ENCODE measurements at places on chromosomes 7 and 10.

DNA sequence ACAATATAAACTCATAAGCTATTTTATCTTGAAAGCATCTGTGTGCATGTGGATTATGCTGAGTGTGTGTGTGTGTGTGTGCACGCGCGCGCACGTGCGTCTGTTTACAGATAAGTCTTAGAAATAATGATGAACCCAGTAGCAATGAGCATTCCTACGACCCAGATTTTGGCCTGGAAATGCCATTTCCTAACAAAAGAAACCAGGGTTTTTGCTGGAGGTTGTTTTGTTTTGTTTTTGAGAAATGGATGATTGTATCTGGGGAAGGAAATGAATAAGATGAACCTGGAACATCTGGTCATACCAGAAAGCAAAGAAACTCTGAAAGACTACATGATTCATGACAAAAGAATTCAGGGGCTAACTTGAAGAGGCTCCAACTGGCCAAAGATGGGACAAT, 22.1 kb upstream of the LMOD2 start:
- no peak for DNase-seq

- DNase-seq, result no peak
These were observed 56.1 kb downstream of the ZNF727 start for GRCh38 chr7:64101126-64101942.

DNA sequence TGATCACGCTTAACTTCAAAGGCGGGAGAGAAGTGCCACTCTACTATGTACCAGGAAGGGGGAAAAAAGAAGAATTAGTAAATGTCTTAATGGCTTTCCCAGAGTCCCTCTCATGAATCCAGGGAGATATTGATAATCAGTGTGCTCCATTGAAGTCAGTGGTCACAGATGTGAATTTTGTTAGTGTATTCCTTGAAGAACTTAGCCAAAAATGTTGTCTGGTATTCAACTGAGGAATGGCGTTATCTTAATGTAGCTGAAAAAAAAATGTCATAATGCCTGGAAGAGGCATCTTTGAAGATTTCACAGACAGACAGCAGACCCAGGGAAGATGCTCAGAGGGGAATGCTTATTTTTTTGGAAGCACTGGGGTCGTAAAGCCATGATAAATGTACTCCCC, 250.4 kb downstream of the WDR11 start:
- DNase-seq, result no peak

DNA sequence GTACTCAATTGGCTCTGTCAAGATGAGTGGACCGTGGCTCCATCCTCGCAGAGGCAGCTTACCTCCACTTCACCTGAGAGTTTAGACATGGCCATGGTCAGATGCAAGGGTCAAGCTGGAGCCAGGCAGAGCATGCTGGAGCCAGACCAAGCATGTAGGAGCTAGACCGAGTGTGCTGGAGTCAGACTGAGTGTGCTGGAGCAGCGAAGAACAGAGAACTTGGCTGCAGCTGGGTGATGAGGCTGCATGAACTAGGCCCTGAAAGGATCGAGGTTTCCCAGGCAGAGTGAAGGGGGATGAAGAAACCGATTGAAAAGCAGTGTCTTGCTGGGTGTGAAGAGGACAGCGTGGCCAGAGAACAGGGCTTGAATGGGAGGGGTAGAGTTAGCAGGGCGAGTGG, 86.1 kb downstream of the MKI67 start:
- DNase-seq, result no peak

DNA sequence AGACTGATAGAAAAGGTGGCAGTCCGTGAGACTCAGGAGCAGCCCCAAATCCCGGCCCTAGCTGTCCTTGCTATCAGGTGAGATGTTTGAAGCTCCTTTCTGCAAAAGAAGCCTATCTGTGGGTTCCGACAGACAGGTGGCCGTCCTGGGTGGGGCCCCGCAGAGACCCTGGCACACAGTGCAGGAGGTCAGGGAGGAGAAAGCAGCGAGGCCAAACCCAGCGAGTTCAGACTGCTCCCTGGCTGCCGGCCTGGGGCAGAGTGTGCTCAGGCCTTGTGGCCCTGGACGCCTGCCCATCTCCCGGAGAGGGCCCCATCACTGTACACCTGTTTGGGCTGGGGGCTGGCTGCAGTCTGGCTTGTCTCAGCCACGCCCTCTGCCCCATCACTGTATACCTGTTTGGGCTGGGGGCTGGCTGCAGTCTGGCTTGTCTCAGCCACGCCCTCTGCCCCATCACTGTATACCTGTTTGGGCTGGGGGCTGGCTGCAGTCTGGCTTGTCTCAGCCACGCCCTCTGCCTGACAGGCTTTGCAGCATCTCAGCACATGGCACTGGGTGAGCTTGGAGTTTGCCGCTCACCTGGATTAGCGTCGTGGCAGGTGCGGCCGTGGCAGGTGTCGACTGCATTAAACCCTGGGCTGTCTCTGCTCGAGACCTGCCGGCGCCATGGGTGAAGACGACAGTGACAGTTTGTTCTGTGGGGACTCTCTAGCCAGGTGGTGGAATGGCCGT, 11.8 kb upstream of the PRKAR1B start:
- DNase-seq, result no peak

GRCh38 chr7:148828965-148829364, 55.1 kb downstream of the EZH2 start:
- DNase-seq, result no peak

Measured in CD4-positive, alpha-beta T cell treated with Interleukin-4 for 4 hours (primary cell).